ENCODE measurements at places on chromosomes 7 and 10. TPM values are rescaled to one million over a fixed set of nuclear protein-coding genes. Genes with fewer than 3 reads are reported as not detected.

KIF20B gene
- polyA plus RNA-seq, result 0.71 TPM

PARP12 gene
- polyA plus RNA-seq, result 5.4 TPM

LRIT1 gene
- polyA plus RNA-seq, result not detected

VWA2 gene
- 8.3 TPM for polyA plus RNA-seq

BBS9 gene
- polyA plus RNA-seq, result 15.8 TPM

ABHD11 gene
- polyA plus RNA-seq, result 34.4 TPM

CHST15 gene
- 6.0 TPM for polyA plus RNA-seq

GALNT17 gene
- polyA plus RNA-seq, result 19.2 TPM

CPXM2 gene
- 1.6 TPM for polyA plus RNA-seq

SLC18A3 gene
- polyA plus RNA-seq, result 1.2 TPM

DGKB gene
- polyA plus RNA-seq, result 7.2 TPM

SH2D4B gene
- polyA plus RNA-seq, result not detected

NPC1L1 gene
- not detected for polyA plus RNA-seq

LIPF gene
- not detected for polyA plus RNA-seq
